ENCODE measurements at places on chromosomes 4 and X.

GRCh38 chr4:140238351-140239056 is 84.5 kb upstream of the MAML3 start:
- peak; percentile 94 for DNase-seq

- no peak for DNase-seq
These were observed 1000.9 kb downstream of the STPG2 start for GRCh38 chr4:97142410-97142809.

GRCh38 chr4:2598511-2599303 is 62.3 kb downstream of the FAM193A start:
- no peak for DNase-seq

GRCh38 chrX:149688552-149688951 is 23.3 kb upstream of the MAGEA11 start:
- no peak for DNase-seq

DNA sequence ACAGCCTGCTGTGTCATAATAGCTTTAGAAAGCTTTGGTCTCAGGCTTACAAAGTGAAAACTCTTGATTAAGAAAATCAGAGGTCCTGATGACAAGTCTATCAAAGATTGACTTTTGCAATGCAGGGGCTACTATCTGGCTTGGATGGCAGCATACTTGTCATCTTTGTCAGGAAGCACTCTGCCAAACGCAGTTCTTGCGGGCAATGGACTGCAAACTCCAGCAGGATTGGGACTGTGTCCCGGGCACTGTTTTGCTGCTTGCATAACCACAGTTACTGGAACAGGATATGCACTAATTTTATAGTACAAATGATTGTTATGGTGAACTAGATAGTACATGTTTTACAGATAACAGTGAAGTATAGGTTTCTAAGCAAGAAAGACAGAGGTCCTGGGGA is 185.6 kb downstream of the IQCM start:
- no peak for DNase-seq

DNA sequence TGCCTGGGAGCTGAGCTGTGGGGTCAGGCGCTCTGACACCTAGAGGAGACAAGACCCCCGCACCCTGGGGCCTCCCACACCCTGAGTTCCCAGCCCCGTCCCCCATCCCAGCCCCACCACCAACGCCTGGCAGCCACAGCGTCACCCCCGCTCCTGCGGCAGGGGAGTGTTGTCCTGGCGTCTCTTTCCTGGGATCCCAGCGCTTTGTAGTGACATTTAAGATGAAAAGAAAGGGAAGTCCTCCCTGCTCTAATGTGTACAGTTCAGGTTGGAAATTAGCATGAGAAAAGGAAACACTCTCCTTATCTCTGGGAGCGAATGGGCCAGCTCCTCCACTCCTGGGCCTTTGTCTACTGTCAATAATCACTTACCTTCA is 112.1 kb downstream of the FAM53A start:
- DNase-seq = no peak

- DNase-seq = peak; percentile 36
These were observed 54.5 kb downstream of the TSPAN5 start for GRCh38 chr4:98603683-98604521.

DNA sequence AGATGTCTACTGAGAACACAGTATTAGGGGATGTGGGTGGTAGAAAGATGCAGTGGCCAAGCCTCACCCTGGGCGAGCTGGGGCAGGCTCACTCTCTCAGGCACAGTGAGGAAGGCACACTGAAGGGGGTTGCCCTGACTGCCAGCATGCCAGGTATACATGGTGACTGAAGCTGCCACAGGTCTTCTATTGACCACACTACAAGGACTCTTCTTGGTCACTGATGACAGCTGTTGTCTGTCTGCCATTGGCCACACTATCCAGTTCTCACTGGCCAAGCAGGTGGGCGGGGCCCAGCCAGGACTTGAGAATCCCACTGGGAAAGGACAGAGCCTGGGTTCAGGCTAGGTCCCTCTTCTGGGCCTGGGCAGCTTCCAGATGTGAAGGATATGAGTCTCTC is 39.7 kb upstream of the TBC1D14 start:
- DNase-seq = no peak

GRCh38 chrX:108163333-108164082 is 71.9 kb downstream of the ATG4A start:
- DNase-seq = no peak

GRCh38 chr4:146852360-146852759 is 93.3 kb downstream of the TTC29 start:
- DNase-seq = no peak

DNA sequence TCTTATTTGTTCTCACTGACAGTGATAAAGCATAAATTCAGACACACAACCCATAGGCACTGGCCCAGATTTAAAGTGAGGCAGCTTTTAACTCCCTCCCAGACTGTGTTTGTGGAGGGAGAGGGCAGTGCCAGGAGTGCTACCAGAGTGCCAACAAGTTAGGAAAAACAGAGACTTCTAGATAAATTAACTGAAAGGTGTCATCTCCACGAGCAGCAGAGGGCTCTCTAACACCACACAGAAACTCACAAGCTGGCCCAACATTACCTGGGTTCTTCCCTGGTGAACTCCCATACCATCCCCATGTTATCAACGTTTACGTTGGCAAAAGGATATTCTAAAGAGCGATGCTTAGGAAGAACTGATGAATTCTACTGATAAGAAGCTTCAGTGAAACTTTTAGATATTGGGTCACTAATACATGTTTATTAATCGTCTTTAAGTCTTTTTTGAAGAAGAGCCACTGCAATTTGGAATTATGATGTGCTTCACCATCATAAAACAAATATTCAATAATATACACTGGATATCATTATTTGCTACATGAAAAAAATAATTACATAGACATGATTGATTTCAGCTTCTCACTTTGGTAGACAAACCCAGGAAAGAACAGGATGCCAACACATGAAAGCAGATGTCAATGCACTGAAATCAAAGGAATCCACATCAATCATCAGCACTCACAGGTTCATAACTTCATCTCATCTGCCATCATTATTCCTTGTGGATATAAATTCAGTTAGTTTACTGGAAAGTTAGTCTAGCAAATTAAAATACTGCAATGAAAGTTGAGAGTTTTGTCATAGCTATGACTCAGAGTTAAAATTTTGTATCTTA is 121.2 kb upstream of the NAP1L5 start:
- DNase-seq = peak; percentile 33

DNA sequence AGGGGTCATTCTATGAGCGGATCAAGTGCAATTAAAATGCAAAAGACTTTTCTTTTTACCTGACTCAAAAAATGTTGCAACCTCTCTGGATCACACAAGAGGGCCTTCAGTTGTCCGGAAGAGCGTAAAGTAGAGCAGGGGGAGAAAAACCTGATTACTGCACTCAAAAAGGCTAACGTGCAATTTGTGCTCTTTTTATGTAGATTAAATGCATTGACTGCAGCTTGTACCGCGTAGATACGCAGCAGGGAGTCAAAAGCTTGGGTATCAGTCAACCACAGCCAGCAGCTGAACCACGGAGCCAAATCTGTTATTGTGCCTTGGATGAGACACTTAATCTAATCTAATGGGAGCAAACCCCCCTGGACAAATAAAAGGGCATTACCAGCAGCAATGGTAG is 107.3 kb upstream of the RAI2 start:
- no peak for DNase-seq

DNA sequence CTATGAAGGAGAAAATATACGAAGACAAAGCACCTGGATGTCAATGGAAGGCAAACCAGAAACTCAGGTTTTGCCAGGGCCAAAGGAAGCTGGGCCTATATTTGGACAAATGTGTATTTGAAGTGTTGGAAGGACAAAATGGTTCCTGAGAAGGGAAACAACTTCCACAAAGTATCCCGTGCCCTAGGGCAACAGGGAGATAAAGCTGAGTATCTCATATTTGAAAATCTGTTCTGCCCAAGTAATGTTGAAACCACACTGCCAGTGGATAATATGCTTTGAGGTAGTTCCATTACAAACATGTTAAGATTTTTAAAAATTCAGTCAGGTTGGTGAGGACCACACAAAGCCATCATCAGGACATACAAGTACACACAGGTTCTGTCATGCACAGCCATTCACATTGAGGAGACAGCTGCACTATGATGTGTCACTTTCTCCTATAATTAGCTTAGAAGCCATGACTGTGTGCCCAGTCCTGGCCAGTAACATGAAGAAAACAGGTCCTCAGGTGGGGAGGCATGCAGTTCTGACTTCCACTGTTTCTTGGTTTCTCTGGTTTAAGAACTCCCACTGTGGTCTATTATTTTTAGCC is 116.4 kb downstream of the PWWP3B start:
- no peak for DNase-seq

DNA sequence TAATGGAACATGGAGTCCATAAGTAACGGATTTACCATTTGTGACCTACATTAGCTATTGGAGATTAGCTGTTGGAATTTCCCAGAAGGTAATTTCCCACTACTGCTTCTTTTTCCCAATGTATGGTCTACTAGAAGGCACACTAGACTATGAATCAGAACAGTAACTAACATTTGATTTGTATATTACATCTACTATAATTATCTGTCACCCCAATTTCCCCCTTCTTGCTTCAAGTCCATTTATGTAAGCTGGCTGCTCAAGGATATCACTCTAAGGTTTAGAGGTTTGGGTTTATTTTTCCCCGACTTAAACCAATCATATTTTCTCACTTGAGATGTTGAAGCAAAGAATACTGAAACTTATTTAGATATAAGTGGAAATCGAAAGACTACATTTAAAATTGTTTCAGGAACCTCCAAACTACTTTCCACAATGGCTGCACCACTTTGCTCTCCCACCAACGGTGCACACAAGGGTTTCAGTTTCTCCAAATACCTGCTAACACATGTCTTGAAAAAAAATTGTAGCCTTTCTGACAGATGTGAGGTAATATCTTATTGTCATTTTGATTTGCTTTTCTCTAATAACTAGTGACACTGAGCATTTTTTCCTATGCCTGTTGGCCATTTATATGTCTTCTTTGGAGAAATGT is 33.3 kb upstream of the H2AZ1 start:
- no peak for DNase-seq

- no peak for DNase-seq
These were observed 158.9 kb upstream of the MAP3K15 start for GRCh38 chrX:19674041-19674789.

DNA sequence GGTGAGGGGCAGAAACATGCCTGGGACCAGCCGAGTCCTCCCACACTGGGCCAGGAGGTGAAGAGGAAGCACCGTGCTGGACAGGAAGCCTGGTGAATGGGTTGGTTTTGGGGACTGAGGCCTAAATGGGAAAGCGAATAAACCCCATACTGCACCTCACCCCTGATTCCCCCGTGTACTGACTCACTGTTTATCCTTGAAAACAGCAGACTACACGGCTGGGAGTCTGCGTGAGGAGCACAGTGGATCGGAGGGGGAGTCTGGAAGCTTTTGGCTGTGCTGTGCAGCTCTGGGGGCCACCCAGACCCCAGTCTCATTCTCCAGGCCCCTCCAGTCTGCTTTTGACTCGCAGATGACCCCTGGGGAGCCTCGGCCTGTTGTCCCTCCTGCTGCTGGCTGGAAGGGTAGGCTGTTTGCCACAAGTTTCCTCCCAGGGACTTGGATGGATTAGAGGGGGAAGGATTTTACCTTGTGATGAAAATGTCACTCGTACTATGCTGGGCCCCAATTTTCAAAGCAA is 90.0 kb downstream of the PSAPL1 start:
- DNase-seq = no peak

DNA sequence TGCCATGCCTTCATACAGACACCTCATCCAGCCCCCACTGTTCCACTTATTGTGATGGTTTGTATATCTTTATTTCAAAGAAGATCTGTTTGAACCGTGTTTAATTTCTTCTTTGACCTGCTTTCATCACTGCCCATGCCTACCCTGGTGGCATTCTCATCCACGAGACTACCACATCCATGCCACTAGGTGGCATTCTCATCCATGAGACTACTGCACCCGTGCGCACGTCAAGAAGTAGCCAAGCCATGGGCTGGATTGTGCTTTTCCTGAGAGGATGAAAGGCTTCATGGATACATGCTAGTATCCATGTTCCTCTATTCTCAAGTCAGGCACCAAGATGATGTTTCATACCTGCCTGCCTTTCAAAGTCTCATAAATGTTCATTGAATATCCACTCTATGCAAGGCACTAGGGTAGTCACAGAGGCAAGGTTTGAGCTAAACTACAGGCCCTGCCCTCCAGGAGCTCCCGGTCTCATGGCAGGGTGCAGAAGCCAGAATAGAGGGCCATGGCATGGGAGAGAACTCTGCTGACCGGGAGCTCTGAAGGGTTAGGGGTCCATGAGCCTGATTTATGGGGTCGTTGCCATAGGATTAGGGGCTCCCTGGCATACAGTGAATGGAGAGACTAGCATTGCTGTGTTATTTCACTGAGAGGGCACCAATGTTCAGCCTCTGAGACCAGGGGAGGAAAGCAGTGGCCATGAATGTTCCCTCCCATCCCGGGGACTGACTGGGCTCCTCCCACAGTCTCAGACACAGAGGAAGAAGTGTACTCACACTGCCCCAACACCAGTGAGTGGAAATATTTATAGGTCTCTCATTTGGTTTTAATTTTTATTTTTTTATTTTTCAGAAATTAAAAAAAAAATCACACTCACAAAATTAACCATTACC is 24.8 kb upstream of the EOLA2 start:
- peak; percentile 48 for DNase-seq

DNA sequence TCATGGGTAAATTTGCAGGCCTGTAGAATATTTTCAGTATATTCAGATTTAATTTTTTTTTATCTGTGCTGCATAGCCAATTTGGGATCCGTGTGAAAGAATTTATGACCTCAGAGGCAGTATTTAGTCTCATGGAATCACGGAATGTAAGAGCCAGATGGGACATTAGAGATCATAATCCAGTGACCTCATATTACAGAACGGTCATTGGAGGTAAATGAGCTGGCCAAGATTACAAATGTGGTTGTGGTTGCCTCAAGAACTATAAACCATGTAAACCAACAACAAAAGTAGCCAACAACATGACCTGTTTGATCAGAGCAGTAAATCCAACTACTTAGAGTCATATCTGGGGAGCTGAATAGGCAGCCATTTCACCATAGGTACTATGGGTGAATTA is 71.6 kb downstream of the AMOT start:
- DNase-seq = no peak

GRCh38 chr4:1026115-1026514 is 14.7 kb downstream of the FGFRL1 start:
- no peak for DNase-seq

- DNase-seq = no peak
These were observed 868 bp downstream of the PLS3 start for GRCh38 chrX:115561605-115562479.

DNA sequence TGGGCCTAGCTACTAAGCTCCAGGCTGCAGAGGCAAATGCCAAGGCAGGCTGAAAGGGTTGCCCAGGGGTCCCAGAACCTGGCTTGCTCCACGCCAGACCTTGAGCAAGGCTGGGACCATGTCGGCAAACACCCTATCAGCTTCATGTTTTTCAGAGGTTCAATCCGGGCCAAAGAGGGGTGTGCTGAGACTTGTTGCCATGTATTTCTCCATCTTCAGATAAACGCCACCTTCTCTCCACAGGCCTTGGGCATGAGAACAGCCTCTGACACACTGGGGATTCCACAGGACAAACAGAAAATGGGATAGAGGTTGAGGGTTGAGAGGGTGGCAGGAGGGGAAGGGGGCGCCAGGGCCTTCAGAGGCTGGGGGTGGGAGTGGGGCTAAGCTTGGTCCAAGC is 8.6 kb downstream of the PJA1 start:
- no peak for DNase-seq

- DNase-seq = no peak
These were observed 13.9 kb downstream of the OFD1 start for GRCh38 chrX:13748486-13748885.

- no peak for DNase-seq
These were observed 95.9 kb upstream of the TRPC3 start for GRCh38 chr4:122047456-122048425.
